ENCODE measurements at places on chromosomes 3 and 15.

- DNase-seq: no peak
These were observed 98.0 kb upstream of the LIMD1 start for GRCh38 chr3:45496555-45496954.

DNA sequence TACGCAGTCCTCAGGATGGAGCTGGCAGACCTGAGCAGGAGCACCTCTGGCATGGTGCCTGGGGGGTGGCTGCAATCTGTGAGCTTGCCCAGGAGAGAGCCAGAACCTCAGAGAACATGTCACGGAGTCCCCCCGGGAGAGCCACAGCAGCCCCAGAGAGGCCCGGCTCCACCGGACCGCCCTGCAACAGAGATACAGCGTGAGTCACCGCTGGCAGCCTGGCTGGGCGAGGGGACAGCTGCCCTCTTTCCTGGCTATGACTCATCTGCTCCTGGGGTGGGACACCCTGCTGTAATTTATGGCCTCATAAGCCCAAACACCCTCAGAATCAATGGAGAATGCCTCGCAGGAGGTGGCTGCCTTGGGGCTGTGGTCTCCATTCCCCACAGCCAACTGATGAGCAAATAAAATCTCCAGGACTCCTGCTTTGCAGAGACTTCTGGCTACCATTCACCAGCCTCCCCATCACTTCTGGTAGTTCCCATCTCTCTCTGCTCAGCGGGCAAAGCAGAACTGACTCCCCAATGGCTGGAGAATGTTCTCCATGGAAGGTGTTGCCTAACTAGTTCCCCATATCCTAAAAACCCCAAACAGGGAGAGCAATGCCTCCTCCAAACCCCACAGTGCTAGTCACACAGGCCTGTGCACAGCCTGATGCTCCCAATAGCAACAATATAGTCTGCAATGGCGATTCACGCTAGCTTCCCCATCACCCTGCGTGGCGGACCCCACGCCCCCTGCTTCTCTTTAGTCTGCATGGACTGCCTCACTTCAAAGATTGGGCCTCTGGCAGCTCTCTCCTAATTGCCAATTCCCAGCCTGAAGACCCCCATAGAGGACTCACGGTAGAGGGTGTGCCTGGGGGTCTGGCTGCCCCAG lies 21.6 kb downstream of the ACSBG1 start:
- no peak for DNase-seq

GRCh38 chr3:128036119-128036518 lies 16.1 kb upstream of the SEC61A1 start:
- no peak for DNase-seq

- DNase-seq: no peak
These were observed 65.0 kb downstream of the EXOG start for GRCh38 chr3:38560996-38561717.

GRCh38 chr3:125443923-125444322 lies 68.8 kb upstream of the ZNF148 start:
- DNase-seq: no peak

GRCh38 chr3:127448671-127449070 lies 141.9 kb downstream of the TPRA1 start:
- DNase-seq: no peak

DNA sequence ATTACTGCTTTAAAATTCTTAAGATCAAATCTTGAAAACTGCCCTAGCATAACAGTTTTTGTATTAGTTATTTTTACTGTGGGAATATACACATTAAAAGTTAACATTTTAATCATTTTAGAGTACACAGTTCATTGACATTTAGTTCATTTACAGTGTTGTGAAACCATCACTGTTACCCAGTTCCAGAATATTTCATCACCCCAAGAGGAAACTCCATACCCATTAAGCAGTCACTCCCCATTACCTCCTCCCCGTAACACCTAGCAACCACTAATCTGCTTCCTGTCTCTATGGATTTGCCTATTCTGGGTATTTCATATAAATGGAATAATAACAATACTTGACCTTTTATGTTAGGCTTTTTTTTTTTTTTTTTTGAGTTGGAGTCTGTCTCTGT lies 164.1 kb upstream of the LRRFIP2 start:
- no peak for DNase-seq

GRCh38 chr3:160099834-160100233 lies 111.2 kb downstream of the IL12A start:
- DNase-seq: no peak

All from stimulated activated CD4-positive, alpha-beta T cell treated with anti-CD3 and anti-CD28 coated beads, TNF-alpha, amount 100 ng/mL, for 24 hours (primary cell).